ENCODE measurements at places on chromosomes 5 and 9.

- no peak for DNase-seq
These were observed 98.8 kb downstream of the HSD17B3 start for GRCh38 chr9:96202971-96203780.

- no peak for DNase-seq
These were observed 149.1 kb upstream of the VCAN start for GRCh38 chr5:83322273-83322924.

DNA sequence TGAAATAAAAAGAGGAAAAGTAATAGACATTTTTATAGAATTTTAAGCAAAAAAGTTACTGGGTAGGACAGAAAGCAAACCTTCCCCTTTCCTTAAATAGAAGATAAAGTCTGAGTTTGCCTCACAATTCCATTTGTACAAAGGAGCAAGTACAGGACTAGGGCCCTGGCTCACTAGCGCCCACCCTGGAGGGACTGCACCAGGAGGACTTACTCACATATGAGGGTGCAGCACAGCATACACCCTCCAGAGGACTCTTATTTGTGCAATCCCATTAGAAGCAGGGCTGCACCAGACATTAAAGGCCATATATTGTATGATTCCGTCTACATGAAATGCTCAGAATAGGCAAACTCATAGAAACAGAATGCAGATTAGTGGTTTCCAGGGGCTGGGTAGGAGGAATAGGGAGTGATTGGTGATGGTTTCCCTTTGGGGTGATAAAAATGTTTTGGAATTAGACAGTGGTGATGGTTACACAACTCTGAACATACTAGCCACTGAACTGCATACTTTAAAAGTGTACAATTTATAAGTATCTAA lies 4.5 kb downstream of the REEP5 start:
- DNase-seq = no peak

DNA sequence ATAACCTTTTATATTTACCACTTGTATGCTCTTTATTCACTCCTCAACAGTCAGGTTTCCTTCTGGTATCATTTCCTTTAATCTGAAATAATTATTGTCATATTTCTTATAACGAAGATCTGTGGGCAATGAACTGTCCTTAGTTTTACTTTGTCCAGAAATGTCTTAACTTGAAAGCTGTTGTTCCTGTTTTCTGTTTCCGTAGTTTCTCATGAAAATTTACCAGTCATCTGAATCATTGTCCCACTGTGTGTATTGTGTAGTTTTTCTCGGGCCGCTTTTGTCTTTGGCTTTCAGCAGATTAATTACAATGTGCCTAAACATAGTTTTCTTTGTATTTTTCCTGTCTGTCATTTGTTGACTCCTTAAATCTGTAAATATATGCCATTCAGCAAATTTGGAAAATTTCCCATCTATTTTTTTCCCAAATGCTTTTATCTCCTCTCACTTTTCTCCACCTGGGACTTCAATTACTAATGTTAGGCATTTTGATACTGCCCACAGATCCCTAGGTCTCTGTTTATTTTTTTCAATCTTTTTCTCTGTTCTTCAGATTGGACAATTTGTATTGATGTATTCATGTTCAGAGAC lies 74.9 kb downstream of the PDE8B start:
- DNase-seq = no peak

- DNase-seq = no peak
These were observed 77.6 kb upstream of the IRX1 start for GRCh38 chr5:3518051-3518450.
